ENCODE measurements at places on chromosomes 7 and 10.

DNA sequence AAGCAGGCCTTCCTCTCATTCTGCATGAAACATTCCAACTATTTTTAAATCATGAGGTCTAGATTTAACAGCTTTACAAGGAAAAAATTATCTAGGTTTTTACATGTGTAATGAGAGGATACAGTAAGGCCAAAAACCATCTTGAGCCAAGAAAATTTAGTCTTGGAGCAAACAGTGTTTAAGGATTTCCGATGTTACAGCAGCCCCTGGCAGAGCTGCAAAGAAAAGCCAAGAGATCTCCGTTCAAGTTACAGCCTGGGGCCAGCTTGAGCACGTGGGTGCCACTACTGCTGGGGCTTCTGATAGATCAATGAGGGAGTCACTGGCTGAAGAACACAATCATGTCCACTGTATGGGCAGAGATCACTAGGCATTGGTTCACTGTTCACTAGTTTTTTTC, 156.2 kb downstream of the EVX1 start:
- DNase-seq = no peak

- no peak for DNase-seq
Measured at GRCh38 chr10:35351021-35351420, 14.7 kb downstream of the CCNY start.

DNA sequence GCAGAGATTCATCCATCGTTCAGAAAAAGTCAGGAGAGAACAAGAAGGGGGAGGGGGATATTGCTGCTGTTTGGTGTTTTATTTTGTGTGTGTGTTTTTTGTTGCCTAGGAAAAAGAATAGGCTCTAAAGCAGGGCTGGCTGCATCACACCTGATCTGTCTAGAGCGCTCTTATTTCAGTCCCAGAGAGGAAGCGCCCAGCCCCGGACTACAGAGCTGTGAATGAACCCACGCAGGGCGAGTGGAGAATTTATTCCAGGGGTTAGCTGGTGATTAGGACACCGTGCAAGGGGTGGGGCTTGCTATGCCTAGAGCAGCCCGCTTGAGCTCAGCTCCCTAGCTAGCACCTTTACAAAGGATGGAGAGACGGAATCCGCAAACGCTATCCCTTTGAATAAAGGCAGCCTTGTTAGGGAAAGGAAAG, 621 bp upstream of the FAM13C start:
- peak; percentile 47 for DNase-seq

DNA sequence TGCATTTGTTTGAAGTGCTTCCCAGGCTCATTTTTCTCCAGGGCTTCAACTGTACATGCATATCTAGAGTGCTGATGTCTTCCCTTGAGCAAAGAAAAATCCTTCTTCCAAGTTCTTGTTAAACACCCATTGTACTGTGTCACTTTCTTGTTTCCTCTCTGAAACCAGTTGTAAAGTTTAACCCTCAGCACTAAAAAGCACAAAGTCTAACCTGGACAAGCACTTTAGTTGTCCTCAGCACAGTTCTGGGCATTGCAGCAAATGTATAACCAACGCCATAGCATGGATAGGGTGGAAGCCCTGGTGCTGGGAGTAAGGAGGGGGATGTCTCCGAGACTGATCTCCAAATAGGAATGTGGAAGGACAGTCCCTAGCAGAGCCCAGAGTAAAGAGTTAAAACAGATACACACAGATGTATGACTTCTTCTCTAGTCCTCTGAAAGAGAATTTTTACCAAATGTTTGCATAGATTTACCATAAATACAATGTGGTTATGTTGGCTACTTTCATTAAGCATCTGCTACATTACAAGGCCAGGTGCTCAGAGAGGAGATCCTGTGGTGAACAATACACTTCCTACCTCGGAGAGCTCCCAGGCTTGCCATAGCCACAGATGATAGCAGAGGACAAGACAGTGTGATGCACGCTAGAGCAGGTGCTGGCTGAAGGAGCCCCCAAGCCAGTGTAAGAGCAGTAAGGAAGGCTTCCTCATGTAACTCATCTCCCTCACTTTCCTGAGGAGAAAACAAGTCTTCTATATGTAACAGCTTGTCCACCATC, 57.0 kb downstream of the DNAJC12 start:
- DNase-seq = no peak

- no peak for DNase-seq
Measured at GRCh38 chr10:88038268-88038667, 174.8 kb downstream of the PTEN start.

- DNase-seq = no peak
Measured at GRCh38 chr7:96855139-96855538, 145.5 kb upstream of the SEM1 start.

DNA sequence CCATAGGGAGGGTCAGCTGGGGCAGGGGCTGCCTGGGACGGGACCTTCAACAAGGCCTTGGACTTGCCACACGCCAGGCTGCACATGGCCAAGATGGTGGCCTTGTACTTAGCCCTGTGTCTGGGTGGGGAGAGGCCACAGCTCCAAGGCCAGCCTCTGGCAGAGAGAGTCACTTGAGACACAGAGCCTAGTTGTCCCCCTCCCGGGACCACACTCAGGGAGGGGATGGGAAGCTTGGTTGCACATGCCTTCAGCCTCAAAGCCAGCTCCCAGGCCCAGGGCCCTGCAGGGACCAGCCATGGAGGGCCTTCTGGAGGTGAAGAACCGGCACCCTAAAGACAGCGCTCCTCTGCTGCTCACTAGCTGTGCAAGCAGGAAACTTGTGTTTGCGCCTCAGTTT, 16.7 kb downstream of the MMRN2 start:
- no peak for DNase-seq

- no peak for DNase-seq
Measured at GRCh38 chr7:3119963-3120362, 76.3 kb upstream of the CARD11 start.

- no peak for DNase-seq
Measured at GRCh38 chr7:21544715-21545114, 1.9 kb downstream of the DNAH11 start.

- DNase-seq = no peak
Measured at GRCh38 chr10:85604884-85605283, 761.7 kb downstream of the GRID1 start.

- no peak for DNase-seq
Measured at GRCh38 chr7:101278461-101279292, 33.8 kb upstream of the FIS1 start.

GRCh38 chr7:6221340-6222319, 50.8 kb downstream of the CYTH3 start:
- DNase-seq = no peak

- no peak for DNase-seq
Measured at GRCh38 chr10:1007583-1007982, 18.1 kb downstream of the IDI2 start.

GRCh38 chr7:79272066-79272669, 181.3 kb downstream of the MAGI2 start:
- DNase-seq = peak; percentile 13

DNA sequence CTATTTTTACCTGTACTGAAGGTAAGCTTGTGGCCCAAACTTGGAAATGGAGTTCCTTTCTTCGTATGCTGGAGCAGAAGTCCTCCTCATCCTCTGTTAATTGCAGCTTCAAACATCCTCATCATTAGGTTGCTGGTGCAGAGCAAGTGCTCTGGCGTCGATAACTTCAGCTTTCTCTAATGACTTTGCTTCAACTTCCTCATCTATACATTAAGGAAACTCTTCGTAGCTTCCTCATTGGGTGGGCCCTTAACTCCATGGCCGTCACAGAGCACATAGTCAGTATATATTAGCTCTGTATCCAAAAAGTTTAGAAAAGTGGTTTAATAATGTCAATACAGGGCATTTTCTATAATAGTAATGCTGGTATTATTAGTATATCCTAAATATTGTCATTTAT, 447.7 kb downstream of the SUGCT start:
- no peak for DNase-seq

DNA sequence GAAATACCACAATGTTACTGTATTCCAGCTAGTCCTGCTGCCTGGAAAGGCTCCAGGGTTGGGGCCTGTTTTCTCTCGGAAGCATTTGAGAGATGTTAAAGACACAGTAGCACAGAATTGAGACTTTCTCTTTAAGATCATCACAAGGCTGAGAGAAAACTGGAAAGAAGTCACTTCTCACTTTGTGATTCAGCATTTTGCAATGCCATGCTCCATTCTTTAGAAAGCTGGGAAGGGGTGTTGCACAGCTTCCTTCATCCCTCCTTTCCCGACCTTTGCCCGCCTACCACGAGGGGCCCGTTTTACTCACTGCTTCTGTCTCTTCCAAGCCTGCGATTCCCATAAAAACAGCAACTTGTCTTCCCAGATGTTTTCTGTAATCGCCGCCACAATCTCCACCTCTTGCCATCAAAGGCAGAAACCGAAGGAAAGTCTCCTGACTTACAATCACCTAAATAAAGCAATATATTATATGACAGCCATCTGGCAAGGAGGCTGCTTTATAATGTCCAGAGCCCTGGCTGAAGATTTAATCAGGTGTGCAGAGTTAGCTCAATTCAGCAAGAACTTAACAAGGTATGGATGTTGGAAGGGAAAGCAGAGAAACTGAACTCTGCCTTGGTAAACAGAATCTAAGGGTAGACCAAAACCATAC, 18.9 kb downstream of the NOD1 start:
- DNase-seq = no peak

DNA sequence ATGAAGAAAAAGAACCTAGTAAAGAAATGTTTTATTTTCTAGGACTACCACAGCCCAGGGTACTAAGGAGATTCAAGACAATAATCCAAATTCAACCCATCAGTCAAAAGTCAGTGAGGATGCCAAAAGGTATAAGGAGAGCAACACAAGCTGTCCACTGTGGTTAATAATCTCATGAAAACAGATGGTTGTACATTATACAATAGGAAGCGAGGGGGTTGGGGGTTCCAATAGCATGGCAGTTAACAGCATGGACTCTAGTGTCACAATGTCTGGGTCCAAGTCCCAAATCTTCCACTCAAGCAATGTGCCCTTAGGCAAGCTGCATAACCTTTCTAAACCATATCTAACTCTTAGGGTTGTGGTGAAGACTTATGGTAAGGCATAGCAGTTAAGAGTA, 35.1 kb downstream of the BRAF start:
- no peak for DNase-seq

DNA sequence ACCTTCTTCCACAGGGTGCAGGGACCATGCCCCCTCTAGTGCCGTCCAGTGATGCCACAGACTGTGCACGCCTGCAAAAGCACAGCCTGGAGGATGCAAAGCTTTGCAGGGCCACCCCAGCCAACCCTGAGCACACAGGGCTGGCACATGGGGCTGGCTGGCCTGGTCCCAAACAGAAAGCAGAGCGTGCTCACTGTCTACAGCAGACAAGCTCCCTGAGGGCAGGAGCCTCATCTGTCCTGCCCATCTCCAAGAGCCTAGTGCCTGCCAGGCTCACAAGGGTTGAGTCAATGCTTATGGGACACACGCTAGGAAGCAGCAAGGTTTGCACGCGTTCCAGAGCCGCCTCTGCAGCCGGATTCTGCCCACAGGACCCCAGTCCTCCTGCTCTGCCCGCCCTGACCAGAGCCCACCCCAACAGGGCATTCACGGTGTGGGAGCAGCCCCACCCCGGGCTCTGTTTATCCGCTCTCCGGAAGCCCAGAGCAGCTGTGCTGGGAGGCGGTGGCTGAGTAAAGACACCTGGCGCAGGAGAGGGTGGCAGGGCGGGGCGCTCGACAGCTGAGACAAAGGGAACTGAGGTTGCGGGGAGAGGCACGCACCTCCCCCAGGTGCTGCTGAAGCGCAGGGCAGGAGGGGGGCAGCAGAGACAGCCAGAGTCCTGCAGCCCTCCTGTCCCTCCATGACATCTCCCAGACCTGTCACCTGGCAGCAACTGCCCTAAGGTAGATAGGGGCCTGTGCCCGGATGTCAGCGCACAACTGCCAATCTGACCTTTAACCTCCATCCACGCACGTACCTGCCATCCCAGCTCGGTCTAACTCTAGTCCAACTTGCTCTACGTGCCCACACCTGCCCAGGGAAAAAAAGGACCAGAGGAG, 4.3 kb downstream of the KCNH2 start:
- DNase-seq = no peak

DNA sequence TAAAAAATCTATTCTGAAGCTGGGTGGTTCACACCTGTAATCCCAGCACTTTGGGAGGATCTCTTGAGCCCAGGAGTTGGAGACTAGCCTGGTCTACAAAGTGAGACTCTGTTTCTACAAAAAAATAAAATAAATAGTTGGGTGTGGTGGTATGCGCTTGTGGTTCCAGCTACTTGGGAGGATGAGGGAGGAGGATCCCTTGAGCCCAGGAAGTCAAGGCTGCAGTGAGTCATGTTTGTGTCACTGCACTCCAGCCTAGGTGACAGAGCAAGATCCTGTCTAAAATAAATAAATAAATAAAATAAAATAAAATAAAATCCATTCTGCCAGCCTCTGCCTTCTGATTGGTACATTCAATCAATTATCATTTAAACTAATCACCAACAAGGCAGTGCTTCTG, 17.5 kb downstream of the ZNF33A start:
- no peak for DNase-seq

GRCh38 chr7:155808549-155809331, 3.5 kb downstream of the SHH start:
- no peak for DNase-seq

DNA sequence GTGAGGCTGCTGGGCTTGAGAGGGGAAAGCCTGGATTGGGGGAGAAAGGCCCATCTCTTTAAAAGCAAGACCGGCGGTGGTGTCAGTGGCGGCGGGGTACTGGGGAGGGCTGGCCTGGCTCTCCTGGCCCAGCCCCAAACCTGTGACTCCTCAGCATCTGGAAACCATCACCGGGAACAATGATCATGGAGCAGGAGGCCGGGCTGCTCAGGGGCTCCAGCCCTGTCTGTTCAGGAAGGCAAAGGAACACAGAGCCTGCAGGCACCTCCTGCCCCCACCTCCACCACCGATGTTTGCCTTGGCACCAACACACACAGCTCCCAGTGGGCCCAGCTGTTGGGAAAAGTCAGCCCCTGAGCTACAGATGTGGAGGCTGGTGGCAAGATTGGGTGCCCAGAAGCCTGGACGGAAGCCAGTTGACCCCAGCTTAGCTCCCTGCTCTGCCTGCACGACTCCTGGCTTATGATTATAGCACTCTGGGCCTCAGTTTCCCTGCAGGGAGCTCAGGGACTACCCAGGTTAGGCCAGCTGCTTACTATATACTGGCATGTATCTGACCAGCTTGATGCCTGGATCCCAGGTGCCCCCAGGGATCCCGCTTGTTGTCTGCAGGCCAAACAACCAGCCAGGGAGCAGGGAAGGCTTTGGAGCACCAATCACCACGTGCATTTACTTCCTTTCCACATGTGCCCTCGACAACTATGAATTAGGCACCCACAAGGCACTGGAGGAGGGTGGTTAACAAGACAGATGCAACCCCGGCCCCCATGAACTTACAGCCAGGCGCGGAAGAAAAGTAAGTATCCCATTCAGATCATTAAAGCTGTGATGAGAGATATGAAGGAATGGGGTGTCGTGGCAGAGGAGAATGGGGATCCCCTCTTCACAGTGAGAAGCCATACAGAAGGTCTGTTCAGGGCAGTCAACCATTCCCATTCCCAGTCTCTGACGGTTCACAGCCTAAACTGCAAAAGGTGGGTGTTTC, 37.3 kb downstream of the ZCCHC24 start:
- DNase-seq = no peak

- DNase-seq = no peak
Measured at GRCh38 chr7:47383072-47383471, 198.8 kb downstream of the TNS3 start.

All from NT2/D1 (cell line).